ENCODE measurements at places on chromosomes 2 and 18. TPM values are rescaled to one million over a fixed set of nuclear protein-coding genes. Genes with fewer than 3 reads are reported as not detected.

EMILIN1 gene
- 46.8 TPM for total RNA-seq

TPGS2 gene
- total RNA-seq: 102 TPM

FBXO48 gene
- total RNA-seq: 2.0 TPM

ALPI gene
- total RNA-seq: not detected

NOSTRIN gene
- not detected for total RNA-seq

GCG gene
- total RNA-seq: not detected

IL1F10 gene
- not detected for total RNA-seq

FAM228A gene
- total RNA-seq: not detected

HOXD13 gene
- total RNA-seq: 32.7 TPM

CDCA7 gene
- total RNA-seq: 72.5 TPM

PHOSPHO2 gene
- 6.9 TPM for total RNA-seq
